ENCODE measurements at places on chromosomes 5 and 9.

DNA sequence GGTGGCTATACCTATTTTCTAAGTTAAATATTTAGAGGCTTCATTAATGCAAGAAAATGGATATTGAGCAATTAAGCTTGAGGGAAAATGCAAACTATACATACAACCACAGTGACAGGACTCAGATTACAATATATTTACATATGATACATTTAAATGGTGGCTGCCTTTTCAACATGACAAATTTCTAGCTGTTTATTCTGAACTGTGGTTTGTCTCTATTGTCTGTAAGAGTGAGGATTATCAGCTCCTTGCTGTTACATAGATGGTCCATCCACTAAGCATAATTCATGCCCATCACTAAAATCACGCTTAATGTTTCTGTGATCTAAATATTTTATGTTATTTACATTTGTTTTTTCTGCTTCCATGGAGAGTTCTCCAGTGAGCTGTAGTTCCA lies 81.1 kb upstream of the SGCD start:
- DNase-seq, result no peak

DNA sequence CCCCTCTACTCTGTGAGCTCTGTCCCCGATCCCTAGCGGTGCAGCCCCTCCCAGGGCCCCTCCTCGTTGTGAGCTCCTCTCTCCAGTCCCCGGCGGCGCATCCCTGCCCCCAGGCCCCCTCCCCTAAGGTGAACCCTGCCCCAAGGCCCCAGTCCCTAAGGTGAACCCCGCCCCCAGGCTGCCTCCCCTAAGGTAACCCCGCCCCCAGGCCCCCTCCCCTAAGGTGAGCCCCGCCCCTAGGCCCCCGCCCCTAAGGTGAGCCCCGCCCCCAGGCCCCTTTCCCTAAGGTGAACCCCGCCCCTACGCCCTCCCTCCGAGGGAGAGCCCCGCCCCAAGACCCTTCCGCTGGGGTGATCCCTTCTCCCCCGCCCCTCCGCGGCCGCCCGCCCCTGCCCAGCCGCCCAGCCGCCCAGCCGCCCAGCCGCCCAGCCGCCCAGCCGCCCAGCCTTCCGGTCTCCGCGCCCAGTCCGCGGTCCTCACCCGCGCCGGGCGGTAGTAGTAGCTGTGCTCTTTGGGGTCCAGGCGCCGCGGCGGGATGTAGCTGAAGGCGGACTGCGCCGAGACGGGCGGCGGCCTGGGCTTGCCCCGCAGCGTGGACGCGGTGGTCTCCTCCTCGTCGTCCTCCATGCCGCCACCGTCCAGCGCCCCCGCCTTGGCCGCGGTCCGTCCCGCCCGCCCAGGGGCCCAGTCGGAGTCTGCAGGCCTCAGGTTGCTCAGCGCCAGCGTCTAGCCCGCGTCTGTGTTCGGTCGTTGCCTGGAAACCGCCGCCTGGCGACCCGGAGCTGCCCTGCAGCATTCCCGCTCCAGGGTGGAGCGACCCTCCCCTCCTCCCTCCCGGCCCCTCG lies at the start of gene CFAP90:
Gene CFAP90, minus strand, starts transcription at position 739 of the 845 bp plus-strand sequence. Its CDS starts 112 bp downstream, at position 627.
- peak; percentile 84 for DNase-seq

GRCh38 chr5:167905919-167906853 lies 385.3 kb upstream of the WWC1 start:
- no peak for DNase-seq

GRCh38 chr9:116260531-116260930 lies 106.9 kb downstream of the PAPPA start:
- no peak for DNase-seq

GRCh38 chr5:86337667-86338460 lies 279.9 kb upstream of the COX7C start:
- no peak for DNase-seq

DNA sequence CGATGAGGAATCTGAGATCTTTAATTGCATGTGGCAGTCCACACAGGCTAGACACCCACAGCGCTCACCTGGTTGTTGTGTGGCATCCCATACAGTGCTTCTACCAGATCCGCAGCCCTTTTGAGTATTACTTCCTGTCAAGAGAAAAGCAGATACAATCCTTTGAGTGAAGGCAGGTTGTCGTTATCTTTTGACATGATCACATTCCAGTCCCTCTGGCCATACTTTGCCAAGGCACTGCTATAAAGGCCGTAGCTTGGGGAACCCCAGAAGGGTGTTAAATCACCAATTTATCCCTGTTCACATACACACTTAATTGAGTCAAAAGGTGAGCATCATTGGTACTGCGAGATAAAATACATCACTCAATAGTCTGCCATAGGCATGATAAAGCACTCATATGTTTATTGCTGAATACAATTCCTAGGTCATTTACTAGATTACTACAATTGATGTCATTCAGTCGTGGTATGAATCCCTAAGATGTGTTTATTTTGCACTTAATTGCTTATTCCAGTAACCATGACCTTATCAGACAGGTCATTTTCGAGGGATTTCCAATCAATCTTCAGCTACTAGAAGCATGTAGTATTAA lies 385.6 kb downstream of the EBF1 start:
- no peak for DNase-seq

- peak; percentile 57 for DNase-seq
Measured at GRCh38 chr9:3441197-3441816, 84.5 kb downstream of the RFX3 start.

GRCh38 chr5:22505891-22506290 lies 347.3 kb downstream of the CDH12 start:
- DNase-seq, result no peak

GRCh38 chr9:107750741-107751566 lies 261.4 kb upstream of the KLF4 start:
- no peak for DNase-seq

All from NCI-H82 (cell line).